ENCODE measurements at places on chromosomes 2 and 18.

GRCh38 chr18:9058406-9058805 lies 44.1 kb upstream of the NDUFV2 start:
- no peak for DNase-seq

DNA sequence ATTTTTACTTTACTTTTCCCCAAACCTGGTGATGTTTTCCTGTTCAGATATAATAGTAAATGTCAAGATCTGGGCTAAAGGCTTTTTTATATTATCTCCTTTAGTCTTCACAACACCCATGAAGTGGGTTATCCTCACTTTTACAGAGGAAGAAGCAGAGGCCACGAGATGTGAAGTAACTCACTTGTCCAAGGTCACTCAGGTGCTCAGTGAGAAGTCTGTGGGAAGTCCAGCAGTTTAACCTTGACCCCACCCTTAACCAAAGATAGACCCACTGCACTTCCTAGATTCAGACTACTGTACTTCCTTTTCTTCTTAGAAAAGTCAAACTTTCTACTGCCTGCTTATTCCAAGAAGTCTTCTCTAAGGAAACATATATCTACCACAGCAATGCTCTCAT lies 56.3 kb upstream of the STAT1 start:
- no peak for DNase-seq

GRCh38 chr2:69067866-69068265 lies 54.9 kb downstream of the ANTXR1 start:
- DNase-seq: no peak

DNA sequence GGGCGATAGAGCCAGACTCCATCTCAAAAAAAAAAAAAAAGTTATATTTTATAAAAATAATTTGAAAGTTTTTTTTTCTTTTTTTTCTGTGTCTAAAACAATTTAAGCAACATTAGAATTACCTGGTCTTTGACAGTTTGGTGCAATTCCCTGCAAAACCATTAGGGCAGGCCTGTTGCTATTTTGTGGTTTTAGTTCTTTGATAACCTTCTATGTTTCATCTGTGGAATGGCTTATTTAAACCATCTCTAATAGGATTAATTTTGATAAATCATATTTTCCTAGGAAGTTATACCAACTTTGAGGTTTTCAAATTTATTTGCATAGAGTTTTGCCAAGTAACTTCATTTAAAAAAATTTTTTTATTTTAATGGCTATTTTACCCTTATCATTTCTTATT lies 141.2 kb upstream of the TWIST2 start:
- no peak for DNase-seq

DNA sequence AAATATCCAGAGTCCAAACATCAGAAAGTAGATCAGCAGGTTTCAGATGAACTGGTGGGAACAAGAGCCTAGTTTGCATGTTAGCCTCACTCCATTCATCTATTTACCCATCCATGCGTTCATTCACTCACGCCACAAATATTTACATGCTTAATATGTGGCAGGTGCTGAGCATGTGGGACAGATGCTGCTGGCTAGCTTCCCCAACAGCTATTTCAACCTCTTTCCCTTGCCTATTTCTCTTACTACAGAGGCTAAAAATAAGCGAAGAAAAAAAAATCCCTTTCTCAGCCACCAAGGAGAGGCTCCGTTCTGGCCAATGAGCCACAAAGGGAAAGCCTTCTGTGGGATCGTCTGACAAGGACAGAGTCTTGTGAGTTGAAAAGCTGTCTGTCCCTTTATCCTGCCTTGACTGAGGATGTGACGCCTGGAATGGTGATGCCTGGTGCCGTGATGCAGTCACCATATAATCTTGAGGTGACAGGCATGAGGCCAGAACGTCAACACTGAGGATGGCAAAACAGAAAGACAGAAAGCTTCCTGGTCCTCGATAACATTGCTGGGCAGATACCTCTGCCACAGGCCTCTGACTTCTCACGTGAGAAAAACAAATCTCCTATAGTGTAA lies 78.2 kb downstream of the KCTD1 start:
- DNase-seq: no peak

- DNase-seq: no peak
Measured at GRCh38 chr2:231526341-231527090, 3.7 kb downstream of the NMUR1 start.

GRCh38 chr2:36579297-36579664 lies 18.7 kb downstream of the FEZ2 start:
- no peak for DNase-seq

DNA sequence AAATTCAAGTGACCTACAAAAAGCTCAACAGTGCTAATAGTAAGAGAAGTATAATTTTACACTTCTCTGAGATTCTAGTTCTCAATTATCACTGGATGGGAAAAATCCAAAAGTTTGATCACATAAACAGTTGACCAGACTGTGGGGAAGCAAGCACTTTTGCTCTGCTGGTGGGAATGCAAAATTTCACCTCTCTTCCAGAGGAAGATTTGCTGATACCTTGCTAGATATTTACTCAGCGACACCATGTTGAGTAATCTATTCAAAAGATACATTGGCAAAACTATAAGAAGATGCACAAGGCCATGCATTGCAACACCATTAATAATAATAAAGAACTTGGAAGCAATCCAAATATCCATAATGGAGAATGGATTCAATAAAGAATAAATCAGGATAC lies 204.4 kb downstream of the MREG start:
- DNase-seq: no peak

GRCh38 chr2:12303181-12304030 lies 413.3 kb upstream of the TRIB2 start:
- no peak for DNase-seq

GRCh38 chr2:182229297-182229696 lies 197.5 kb downstream of the PDE1A start:
- DNase-seq: no peak

DNA sequence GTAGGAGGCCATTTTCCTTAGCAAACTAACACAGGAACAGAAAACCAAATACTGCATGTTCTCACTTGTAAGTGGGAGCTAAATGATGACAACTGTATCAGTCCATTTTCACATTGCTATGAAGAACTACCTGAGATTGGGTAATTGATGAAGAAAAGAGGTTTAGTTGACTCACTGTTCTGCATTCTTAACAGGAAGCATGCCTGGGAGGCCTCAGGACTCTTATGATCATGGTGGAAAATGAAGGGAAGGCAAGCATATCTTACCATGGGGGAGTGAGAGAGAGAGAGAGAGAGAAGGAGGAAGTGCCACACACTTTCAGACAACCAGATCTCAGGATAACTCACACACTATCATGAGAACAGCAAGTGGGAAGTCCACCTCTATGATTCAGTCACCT lies 105.3 kb downstream of the PARD3B start:
- DNase-seq: no peak

DNA sequence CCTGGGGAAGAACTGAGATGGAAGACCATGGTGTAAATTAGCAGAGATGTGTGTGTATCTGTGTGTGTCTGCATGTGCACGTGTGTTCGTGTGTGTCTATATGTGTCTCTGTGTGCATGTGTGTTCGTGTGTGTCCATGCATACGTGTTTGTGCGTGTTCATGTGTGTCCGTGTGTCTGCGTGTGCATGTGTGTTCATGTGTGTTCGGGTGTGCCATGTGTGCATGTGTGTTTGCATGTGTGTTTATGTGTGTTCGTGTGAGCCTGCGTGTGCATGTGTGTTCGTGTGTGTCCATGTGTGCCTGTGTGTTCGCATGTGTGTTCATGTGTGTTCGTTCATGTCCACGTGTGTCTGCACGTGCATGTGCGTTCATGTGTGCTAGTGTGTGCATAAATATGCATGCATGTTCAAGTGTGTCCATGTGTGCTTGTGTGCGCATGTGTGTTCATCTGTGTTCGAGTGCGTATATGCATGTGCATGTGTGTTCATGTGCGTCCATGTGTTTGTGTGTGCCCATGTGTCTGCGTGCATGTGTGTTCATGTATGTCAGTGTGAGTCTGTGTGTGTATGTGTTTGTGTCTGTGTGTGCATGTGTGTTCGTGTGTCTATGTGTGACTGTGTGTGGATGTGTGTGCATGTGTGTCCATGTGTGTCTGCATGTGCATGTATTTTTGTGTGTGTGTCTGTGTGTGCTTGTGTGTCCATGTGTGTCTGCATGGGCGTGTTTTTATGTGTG lies 3.1 kb downstream of the NEU2 start:
- DNase-seq: no peak

DNA sequence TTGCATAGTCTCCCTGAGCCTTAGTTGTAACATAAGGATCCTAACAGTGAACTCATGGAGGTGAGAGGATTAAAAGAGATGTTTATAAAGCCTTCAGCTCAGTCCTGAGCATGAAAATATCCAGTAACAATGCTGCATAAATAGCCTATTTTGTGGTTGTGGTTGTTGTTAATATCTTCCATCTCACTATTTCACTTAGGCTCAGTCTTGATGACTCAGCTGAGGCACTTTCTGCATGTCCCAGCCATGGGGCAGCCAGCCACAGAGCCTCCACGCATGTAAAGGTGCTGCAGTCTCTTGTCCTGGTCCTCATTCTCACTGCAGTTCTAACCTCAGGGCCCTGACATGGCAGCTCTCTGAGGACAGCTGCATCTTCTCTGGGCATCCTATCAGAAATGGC lies 218.8 kb upstream of the PKDCC start:
- no peak for DNase-seq

GRCh38 chr2:231668981-231669380 lies 39.3 kb upstream of the PTMA start:
- no peak for DNase-seq

- DNase-seq: no peak
Measured at GRCh38 chr2:121329786-121330185, 44.8 kb upstream of the TFCP2L1 start.

- DNase-seq: no peak
Measured at GRCh38 chr2:190413421-190413820, 5.3 kb downstream of the MFSD6 start.

GRCh38 chr2:64166637-64167420 lies 22.6 kb upstream of the PELI1 start:
- no peak for DNase-seq

DNA sequence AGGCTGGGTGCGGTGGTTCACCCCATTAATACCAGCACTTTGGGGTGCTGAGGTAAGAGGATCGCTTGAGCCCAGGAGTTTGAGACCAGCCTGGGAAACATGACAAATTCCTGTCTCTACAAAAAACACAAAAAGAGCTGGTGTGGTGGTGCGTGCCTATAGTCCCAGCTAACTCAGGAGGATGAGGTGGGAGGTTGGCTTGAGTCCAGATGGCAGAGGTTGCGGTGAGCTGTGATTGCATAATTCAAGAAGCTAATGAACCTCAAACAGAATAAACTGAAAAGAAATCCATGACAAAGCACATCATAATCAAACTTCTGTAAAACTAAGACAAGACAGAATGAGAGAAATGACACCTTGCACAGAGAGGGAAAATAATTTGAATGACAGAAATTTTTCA lies 54.8 kb downstream of the SEMA4F start:
- DNase-seq: no peak

DNA sequence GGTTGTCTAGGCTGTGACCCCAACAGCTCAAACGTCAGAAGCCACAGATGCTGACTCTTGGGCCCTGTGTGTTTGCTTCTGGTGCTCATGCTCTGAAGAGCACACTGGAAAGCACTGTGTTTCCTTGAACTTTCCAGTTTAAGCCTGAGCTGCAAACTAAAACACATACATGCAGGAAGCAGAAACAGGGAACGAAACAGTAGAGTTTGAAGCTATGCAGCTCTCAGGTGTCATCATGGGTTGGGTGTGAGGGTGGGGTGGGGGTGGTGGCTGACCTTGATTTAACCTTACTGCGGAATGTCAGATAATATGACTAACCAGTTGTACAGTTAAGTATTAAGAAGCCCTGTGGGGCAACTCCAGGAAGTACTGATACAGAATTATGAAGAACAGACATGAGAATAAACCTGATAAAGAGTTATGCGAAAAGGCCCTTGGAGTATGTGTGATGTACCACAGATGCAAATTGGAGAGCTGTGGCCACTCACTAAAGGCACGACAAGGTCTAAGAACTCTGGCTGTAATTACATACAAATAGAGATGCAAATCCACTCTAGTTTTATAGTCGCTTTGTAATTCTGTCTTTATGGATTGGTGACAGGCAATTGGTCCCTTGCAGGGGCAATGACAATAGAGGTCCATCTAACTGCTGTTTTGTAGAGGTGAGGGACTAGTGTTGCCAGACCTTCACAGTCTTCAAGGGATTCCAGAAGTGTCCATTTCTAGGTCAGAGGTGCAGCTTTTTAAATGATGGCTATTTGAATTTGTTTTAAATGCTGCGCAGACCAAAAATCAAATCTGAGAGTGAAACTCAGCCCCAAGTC lies 273.1 kb downstream of the NAPG start:
- DNase-seq: no peak

DNA sequence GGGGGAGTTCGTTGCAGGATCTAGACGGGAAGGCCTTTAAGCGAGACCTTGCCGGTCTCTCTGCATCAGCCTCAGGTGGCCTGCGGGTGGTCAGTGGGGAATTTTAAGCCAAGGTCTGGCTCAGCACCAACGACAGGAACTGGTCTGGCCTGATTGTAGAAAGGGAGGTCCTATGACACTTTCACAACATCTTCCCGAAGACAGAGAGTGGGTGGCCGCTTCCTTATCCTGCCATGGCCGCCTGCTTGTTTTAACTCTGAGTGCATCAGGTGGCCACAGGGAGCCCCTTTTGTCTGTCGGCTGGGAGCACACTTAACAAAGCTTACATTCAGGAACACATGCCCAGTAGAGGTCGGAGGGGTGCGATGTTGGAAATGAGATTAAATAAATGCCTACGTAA lies 363.7 kb upstream of the MYT1L start:
- DNase-seq: no peak

DNA sequence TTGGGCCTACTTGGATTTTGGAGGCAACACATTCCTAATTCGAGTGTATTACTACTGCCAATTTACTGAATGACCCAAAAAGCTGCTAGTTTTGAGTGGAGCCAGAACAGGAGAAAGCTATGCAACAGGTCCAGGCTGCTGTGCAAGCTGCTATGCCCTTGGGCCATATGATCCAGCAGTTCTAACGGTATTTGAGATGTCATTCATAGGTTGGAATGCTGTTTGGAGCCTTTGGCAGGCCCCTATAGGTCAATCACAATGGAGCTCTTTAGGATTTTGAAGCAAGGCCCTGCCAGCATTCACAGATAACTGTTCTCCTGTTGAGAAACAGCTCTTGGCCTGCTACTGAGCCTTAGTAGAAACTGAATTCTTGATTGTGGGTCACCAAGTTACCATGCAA lies 368.7 kb downstream of the CDH19 start:
- DNase-seq: no peak

GRCh38 chr18:46397174-46397573 lies 259.8 kb downstream of the LOXHD1 start:
- no peak for DNase-seq

GRCh38 chr18:35577045-35577848 lies 4.3 kb upstream of the GALNT1 start:
- no peak for DNase-seq

DNA sequence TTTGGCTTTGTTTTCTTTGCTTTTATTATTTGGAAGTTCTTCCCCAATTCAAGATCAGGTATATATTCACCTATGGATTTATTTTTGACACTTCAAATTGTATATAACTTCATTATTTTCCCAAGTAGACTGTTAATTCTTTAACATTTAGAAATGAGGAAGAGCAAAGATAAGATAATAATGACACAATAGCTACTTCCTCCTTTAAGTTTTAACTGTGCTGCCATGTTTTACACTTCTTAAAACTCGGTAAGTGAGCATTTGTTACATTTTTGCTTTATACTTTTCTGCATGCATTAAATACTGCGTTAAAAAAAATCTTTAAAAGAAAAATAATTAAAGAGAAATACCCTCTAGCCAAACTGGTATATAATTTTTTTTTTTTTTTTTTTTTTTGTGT lies 32.5 kb downstream of the SLC66A3 start:
- no peak for DNase-seq
